Stimulated activated CD8-positive, alpha-beta memory T cell treated with anti-CD3 and anti-CD28 coated beads, Interleukin-4, amount 100 ng/mL, for 4 hours (primary cell): ENCODE measurements at places on chromosomes 1 and 21.

DNA sequence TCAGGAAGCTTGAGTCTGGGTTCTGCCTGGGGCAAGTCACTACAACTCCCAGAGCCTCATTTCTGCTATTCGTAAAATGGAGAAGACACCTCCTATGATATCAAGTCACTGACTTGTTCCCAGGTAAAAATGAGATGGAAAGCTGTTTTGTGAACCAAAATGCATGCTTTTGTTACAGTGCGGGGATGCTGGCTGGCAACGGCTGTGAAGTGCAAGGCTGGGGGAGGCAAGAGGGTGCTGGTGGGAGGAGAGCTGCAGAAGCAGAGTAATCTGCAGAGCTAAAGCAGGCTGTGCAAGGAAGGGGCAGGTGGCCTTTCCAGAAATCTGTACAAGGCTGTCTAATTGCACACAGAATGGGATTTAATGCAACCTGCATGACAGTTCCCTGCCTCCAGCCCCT is 150.9 kb downstream of the CNIH3 start:
- no peak for DNase-seq

DNA sequence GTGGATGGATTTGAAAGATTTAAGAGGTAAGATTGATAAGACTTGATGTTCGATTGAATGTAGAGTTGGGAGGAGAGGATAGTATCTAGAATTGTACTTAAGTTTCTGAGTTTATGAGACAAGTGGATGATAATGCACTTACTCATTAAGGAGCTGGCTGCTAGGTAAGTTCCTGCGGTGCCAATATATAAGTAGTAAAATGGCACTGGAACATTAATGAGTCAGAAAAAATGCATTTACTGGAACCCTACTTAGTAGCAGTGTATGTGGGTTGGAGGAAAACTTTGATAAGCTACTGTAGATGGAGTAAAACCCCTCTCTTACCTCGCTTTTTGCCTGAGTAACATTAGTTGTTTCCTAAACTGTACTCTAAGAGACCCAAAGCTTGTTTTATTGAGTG is 68.2 kb downstream of the ZFYVE9 start:
- no peak for DNase-seq

- no peak for DNase-seq
Observed at GRCh38 chr1:106319612-106320011, 736.9 kb upstream of the PRMT6 start.

- no peak for DNase-seq
Observed at GRCh38 chr1:229310833-229311232, 32.0 kb downstream of the CCSAP start.

DNA sequence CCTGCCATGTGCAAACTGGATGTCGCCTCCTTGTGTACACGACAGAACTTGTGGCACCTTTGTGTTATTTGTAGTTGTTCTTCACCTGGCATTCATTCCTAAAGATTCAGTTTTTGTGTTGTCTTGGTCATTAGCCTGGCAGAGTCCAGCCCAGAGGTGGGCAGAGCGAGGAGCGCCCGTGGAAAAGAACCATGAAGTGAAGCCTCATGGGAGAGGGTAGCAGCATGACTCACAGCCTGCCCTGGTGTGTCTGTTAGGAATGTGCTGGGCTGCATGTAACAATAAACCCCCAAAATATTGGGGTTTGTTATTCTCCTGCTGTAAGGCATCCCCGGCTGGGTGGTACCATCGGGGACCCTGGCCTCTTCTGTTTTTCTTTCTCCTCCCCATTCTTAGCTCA is 124.9 kb upstream of the TMEM51 start:
- DNase-seq: no peak

GRCh38 chr1:147545133-147545532 is 3.8 kb downstream of the BCL9 start:
- peak; percentile 73 for DNase-seq

GRCh38 chr1:34578306-34578705 is 176.5 kb upstream of the GJB5 start:
- no peak for DNase-seq

GRCh38 chr1:17161137-17161740 is 42.0 kb upstream of the PADI2 start:
- DNase-seq: no peak

DNA sequence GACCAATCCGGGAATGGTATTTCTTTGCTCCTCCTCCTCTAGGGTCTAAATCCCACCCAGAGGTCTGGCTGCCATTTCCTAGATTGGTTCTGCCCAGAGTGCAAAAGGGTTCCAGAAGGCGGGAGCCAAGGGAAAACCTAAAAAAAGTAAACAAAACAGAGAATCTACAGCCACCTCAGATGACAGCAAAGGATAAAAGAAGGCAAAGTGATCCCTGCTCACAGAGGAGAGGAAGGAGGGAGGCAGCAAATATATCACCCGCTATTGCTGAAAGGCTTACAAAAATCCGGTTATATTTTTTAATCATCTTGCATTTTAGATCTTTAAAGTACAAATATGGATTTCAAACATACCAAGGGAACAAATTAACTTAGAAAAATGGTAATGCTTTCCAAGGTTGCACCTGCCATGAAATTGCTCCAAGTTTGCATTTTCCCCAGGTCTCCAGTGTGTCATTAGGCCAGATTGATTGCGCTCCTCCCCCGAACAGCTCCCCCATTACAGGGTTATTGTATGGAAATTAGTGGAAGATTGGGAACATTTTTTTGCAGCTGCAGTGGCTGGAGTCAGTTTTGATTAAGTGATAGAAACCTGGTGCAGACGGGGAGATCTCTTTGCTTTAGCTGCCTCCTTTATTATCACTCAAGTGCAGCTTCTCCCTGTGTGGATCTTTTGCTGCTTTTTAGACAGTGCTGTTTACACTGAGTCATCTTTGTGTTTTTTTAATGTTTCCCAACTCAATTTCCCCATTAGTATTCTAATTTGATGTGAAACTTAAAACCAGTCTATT is 280.5 kb upstream of the CAMK1G start:
- no peak for DNase-seq

GRCh38 chr1:229980009-229980408 is 87.0 kb upstream of the GALNT2 start:
- no peak for DNase-seq

- DNase-seq: peak; percentile 65
Observed at GRCh38 chr1:23530747-23531561, at the start of gene E2F2. TSS of gene E2F2 (minus strand) at chr1:23531233. CDS start at chr1:23530793, 440 bp downstream.

DNA sequence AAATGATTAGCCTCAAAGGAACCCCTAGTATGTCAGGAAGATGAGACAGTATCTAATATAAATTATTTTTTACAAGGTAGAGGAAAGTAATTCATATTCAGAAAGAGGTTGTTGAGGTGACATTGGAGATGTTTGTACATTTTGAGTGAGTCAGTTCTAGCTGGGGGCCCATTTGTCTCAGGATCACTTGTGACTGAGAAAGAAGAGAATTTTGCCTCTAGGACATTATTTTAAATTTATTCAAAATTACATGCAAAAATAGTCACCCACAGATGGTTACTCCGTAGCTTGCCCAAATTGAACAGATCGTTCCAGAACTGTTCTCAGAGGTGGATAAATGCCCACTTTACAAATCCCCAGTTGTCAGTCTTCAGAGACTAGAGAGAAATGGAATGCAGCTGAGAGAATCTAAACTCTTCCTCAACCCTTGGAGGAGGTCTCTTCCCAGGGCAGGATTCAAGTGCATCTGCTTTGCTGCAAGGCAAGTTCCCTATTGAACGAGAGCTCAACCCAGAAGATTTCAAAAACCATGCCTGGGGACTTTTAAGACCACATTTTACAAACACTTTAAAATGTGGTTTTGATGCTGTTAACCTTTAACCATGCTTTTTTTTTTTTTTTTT is 987.8 kb upstream of the ADAMTS5 start:
- no peak for DNase-seq

DNA sequence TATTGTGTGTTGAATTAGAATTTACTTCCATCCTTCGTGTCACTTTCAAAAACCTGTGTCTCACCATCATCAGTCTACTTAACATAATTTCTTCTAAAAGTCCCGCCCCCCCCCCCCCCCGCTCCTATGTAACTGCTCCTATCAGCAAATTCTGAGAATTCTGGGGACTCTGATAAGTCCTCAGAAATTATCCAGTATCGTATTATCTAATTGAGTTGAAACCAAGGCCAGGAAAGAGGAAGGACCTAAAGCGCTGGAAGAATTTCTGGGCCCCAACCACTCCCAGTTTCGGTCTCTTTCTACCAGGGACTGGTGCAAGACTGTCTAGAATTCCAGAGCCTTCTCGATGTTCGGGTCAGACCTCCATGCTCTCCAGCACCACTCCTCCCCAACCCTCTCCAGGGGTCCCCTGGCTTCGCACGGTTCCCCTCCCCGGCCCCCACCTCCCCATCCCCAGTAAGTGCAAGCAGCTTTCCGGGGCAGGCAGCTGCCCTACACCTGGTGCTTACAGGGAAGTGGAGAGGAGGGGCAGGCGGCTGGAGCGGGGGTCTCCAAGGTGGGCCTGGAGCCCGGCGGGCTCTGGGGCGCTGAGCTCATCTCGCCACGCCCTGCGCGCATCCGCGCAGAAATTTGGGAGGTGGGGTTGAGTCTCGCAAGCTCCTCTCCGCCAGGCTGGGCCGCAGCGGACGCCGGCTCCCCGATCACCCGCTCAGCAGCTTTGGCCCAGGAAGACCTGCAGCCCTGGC is 16.0 kb upstream of the ZNF496 start:
- no peak for DNase-seq
